ENCODE measurements at places on chromosomes 3 and 15.

GRCh38 chr15:43086551-43086950, 19.3 kb downstream of the UBR1 start:
- no peak for DNase-seq

DNA sequence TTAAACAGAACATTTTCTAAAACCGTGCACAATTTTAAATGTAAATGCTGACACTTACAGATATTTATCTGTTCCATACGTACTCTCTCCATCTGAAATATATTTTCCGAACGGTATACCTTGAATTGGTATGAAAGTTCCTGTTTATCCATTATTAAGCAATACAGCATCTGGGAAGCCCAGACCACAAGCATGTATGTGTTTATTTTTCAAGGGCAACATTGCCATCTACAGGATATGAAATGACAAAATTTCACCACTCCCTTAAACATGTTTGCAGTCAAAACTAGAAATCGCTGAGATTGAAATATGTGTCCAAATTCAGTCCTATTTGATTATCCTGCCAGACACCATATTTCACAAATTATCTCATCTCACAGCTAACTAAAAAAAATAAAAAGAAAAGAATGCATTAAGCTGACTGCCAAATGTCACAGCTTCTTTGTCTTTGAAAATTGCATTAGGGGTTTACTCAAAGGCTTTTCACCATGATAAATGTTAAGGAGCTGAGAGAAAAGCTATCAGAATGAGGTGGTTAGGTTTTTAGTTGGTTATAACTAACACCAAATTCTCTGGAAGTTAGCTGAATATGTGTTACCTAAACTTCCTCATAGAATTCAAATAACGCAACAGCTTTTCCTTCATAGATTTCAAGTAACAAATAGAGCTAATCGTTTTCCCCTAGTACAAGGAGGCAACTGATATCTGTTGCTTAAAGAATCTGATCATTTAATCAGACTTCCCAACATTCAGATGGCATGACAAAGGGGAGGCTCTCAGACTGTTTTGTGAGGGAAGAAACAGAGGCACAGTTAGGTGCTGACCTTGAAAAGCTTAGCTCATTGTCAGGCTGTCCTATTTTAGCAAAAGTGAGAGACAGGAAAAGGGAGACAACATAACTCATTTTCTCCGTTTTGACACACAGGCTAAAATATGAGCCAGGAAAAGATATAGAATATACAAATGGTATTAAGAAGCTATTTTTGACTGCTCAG, 533.1 kb downstream of the TBL1XR1 start:
- peak; percentile 79 for DNase-seq

- peak; percentile 10 for DNase-seq
These were observed 18.6 kb downstream of the MAP3K13 start for GRCh38 chr3:185381320-185382058.

GRCh38 chr3:3696345-3696744, 102.9 kb upstream of the LRRN1 start:
- no peak for DNase-seq

- DNase-seq = no peak
These were observed 113.8 kb downstream of the ANXA2 start for GRCh38 chr15:60283936-60284335.

All from mesenchymal stem cell (in vitro differentiated cells and primary cell).